ENCODE measurements at places on chromosomes 16 and 17.

DNA sequence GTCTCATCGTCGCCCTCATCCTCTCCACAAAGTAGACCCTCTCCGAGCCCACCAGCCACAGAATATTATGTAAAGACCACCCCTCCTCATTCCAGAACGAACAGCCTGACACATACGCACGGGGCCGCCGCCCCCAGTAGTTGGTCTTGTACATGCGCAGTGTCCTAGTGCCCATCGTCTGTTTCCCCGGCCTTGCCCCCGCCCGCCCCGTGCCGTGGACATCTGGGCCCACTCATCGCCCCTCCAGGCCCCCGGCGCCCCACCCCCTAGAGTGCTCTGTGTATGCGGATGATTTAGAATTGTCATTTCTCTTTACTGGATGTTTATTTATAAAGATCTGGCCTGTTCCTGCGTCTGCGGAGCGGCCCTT lies 475 bp upstream of the AMDHD2 start:
- DNase-seq: no peak

DNA sequence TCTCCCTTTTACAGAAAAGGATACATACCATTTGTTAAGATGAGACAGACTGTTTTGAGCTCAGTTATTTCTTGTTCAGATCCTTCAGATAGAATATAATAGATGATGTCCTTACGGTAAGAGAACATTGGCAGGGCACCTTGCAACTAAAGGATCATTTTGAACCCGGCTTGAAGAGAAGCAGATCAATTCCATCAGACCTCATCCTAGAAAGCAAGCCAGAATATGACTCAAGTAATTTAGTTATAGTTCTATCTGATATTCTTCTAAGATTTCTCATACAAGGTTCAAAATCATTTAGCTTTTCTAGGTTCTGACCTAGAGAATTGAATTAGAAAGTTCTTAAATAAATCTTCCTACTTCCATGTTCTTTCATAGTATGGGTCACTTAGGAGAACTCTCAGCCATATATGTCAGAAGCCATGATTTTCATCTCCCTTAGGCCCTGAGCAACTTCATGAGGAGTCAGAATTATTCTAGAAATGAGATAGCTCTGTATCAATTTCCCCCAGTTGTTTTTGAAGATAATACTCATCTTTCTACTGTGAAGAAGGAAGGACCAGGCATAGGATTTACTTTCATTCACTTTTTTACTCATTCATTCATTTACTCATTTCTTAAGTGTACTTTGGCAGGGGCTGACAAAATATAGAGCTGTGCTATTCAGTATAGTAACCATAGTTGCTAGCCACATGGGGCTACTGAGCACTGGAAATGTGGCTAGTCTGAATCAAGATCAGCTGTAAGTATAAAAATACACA lies 2.5 kb upstream of the CMTM1 start:
- no peak for DNase-seq

DNA sequence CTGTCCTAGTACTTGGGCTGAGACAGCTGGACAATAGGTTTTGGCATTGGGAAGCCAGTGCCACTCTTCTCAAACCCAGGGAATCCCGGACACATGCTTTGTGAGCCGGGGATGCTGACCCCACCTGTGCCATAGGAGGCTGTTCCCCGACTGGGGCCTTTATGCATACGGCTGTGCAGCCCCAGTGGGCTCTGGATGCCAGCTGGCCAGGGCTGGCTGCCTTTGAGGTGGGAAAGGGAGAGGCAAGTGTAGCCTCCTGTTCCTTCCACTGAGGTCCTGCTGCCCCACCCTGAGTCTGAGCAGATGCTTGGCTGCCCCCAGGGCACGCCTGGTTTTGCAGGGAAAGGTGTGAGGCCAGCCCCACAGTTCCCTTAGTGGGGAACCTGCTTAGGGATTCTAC lies 105.7 kb downstream of the CCDC182 start:
- DNase-seq: no peak

- DNase-seq: no peak
Observed at GRCh38 chr17:29650396-29650795, 27.7 kb upstream of the CORO6 start.

- no peak for DNase-seq
Observed at GRCh38 chr17:77887110-77887463, 71.4 kb upstream of the TNRC6C start.

DNA sequence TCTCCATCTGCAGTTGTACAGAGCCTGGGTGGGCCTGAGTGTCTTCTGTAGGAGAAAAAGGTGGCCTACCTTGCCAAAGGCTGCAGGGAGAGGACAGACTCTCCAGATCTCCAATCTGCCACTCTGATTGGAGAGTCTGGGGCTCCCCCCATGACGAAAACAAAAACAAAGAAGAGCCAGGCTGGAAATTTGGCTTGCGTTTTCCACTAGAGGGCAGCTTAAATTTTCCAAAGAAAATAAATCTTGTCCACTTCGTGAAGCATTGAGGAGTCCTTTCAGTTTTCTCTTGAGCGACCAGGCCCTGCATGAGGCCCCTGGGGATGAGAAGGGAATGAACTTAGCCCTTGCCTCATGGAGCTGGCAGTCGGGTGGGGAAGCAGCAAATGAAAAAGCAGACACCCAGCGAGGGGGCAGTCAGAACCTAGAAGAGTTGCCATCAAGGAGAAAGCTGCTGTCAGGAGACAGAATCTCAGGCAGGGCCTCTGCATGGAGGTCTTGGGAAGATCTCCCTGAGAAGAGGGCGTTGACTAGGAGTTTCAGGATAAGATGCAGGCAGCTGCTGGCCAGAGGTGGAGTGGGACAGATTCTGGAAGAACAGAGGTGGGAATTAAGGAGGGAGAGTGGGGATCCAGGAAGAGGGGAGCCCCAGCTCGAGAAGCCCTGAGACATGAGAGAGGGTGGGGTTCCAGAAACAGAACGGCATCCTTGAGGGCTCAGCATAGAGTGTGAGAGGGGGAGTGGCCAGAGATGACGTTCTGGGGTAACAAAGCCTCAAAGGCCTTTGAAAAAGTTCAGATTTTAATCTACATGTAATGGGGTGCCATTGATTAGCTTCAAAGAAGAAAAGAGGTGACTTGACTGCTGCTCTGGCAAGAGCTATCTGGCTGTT lies 8.4 kb upstream of the SHCBP1 start:
- peak; percentile 76 for DNase-seq

GRCh38 chr17:57158325-57158724 lies 73.3 kb downstream of the AKAP1 start:
- no peak for DNase-seq

Measured in fibroblast of lung (primary cell).